ENCODE measurements at places on chromosomes 12 and 14.

GRCh38 chr14:93207468-93208308 lies 632 bp downstream of the UBR7 start:
- no peak for DNase-seq

DNA sequence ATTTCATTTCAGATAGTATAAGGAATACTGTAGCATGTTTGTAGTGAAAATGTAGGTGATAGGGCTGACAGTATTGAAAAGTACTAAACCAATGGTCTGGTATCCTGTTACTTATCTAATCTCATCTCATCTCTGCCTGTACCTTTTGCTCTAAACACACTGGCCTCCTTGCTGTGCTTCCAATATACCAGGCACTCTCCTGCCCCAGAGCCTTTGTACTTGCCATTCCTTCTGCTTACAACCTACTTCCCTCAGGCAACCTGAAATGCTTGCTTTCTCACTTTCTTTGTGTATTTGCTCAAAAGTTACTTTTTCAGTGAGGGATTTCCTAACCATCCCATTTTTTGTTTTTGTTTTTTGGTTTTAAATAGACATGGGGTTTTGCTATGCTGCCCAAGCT lies 101.9 kb downstream of the PAPLN start:
- no peak for DNase-seq

GRCh38 chr14:95121911-95122620 lies 35.3 kb downstream of the DICER1 start:
- DNase-seq = no peak

- DNase-seq = no peak
These were observed 284.7 kb upstream of the PWP1 start for GRCh38 chr12:107400686-107401447.
